CD4-positive, alpha-beta T cell treated with Interferon gamma for 1 hour (primary cell): ENCODE measurements at places on chromosomes 1 and 21.

DNA sequence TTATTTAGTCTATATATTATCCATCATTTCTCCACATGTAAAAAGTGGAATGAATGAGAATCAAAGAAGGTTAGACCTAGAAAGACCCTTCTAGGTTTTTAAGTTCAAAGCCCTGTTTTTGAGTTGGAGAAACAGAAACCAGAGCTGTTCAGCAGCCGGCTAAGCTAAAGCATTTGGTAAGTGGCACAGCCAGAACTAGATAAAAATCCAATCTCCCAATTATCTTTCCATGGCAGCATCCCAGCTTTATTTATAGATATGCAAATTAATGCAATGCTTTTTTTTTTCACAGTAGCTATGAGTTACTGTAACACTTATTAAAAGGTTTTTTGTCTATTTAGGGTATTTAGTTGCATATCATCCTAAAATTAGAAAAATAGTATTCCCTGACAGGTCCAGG lies 85.1 kb downstream of the NIBAN1 start:
- DNase-seq: no peak

GRCh38 chr1:166080967-166081870 lies 85.6 kb downstream of the FAM78B start:
- no peak for DNase-seq

DNA sequence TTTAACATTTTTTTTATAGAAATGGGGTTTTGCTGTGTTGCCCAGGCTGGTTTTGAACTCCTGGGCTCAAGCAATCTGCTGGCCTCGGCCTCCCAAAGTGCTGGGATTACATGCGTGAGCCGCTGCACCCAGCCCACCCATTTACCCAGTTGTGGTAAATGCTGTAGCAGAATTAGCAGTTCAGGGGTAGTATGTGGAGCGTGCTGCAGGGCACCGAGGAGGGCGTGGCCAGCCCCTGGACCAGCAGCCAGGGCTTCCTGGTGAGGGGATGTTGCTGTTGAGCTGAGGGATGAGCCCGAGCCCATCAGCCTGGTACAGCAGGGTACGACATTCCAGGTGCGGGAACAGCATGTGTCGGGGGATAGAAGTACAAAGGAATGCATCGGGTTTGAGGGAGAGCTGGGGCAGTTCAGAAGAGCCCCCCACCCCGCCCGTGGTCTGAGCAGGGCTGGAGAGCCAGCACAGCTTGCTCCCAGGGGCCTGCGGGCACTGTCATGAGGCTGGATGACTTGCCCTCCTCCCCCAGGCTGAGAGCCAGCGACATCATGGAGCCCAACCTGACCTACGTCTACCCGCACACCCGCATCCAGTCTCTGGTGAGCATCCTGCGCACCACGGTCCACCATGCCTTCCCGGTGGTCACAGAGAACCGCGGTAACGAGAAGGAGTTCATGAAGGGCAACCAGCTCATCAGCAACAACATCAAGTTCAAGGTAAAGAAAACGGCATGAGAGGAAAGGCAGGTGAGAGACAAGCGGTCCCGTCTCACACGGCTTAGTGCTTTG lies 11.9 kb downstream of the NPPA start:
- no peak for DNase-seq

DNA sequence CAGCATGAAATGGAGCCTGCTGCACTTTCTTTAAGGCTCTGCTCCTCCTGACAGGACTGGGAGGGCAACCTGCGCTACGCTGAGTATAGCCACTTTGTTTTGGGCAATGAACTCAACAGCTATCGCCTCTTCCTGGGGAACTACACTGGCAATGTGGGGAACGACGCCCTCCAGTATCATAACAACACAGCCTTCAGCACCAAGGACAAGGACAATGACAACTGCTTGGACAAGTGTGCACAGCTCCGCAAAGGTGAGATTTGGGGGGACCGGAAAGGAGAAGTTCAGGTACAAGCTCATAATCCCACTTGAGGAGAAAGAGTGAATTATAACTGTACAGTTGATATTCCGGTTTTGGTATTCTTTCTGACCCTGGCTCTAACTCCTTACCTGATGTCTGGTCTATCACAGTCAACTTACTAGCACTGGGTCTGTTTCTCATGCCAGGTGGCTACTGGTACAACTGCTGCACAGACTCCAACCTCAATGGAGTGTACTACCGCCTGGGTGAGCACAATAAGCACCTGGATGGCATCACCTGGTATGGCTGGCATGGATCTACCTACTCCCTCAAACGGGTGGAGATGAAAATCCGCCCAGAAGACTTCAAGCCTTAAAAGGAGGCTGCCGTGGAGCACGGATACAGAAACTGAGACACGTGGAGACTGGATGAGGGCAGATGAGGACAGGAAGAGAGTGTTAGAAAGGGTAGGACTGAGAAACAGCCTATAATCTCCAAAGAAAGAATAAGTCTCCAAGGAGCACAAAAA lies 5.4 kb downstream of the ANGPTL7 start:
- DNase-seq: no peak

DNA sequence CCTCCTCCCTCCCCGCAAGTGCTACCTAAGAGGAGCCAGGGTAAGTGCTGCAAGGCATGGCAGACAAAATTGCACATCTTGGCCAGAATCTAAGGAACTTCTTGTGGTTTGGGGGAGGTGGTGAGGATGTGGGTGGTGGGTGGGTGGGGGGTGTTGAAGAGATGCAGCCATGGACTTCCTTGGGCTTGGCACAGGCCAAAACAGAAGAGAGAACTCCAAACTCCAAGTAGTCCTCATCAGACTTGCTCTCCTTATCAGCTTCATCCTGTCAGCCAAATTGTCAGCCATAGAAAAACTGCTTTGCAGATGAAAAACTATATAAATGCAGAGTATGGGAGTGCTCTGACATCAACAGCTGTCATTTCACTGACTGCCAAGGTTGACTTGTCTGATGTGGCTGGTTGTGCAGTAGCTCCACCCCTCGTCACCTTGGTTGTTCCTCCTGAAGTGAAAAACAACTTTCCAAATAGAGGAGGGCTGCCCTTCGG lies 7.1 kb downstream of the AMIGO1 start:
- peak; percentile 68 for DNase-seq

GRCh38 chr1:187928288-187928687 lies 1099.5 kb downstream of the PLA2G4A start:
- no peak for DNase-seq

DNA sequence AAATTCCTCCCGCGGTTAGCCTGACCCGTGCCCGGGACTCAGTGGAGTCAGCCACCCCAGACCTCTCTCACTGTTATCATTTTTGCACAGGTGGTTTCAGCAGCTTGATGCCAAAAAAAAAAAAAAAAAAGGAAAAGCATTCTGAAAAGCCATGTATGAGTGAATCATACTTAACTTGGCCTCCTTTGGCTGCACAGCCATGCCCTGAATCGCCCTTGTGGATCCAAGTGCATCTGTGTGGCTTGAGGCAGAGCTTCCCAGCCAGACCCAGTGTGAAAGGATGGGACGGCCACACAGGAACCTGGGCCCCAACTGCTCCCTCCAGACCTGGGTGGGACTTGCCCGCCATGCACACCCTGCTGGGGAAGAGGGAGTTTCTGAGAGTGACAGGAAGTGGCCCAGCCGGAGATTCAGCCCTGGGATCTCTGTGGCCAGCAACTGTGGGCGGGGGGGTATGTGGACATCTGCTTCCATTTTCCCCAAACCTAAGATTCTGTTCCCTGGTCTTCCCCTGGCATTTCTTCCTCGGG lies 8.6 kb downstream of the YBEY start:
- DNase-seq: no peak

GRCh38 chr1:119988306-119989062 lies 81.0 kb downstream of the NOTCH2 start:
- no peak for DNase-seq

GRCh38 chr1:247211339-247211738 lies 39.5 kb upstream of the ZNF124 start:
- no peak for DNase-seq

- DNase-seq: no peak
Measured at GRCh38 chr1:50091068-50091467, 17.7 kb upstream of the ELAVL4 start.

DNA sequence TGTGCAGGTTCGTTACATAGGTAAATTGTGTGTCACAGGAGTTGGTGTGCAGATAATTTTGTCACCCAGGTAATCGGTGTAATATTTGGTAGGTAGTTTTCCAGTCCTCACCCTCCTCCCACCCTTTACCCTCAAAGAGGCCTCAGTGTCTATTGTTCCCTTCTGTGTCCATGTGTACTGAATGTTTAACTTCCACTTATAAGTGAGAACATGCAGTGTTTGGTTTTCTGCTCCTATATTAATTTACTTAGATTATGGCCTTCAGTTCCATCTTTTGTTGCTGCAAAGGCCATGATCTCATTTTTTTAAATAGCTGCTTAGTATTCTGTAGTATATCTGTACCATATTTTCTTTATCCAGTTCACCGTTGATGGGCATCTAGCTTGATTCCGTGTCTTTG lies 87.3 kb downstream of the RPS6KC1 start:
- no peak for DNase-seq

- DNase-seq: peak; percentile 36
Measured at GRCh38 chr1:204461331-204462228, 33.0 kb downstream of the PIK3C2B start.

DNA sequence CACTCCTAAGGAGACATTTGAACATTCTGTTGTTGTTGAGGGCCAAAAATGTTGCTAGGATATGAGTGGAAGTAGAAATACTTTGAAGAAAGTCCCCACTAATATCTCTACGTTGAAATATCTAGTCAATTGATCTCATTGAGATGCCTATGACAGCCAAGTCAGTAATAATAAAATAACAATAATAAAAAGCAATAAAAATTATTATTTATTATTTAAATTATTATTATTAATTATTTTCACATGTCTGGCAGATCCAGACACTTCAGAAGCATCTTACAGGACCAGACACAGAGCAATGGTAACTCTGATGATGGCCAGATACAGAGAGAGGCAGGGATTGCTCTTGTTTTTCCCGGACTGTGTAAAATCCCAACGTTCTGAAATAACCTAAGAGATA lies 143.5 kb upstream of the PALMD start:
- DNase-seq: no peak

GRCh38 chr1:63458750-63459149 lies 64.3 kb downstream of the ITGB3BP start:
- no peak for DNase-seq

GRCh38 chr1:97893844-97894243 lies 27.0 kb downstream of the DPYD start:
- no peak for DNase-seq
